NCI-H460 (cell line): ENCODE measurements at places on chromosomes 3 and 15.

DNA sequence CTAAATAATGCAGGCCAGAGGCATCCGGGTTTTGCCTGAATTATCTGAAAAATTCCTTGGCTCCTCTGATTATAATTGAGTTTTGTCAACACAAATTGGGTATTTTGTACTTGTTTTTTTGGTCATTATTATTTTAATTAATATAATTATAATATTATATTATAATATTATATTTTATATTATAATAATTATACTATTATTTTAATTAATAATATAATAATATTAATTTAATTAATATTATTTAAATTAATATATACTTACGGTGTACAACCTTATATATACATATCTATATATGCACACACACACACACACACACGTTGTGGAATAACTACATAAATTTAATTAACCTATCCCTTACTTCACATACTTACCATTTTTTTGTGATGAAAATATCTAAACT lies 73.5 kb downstream of the RYR3 start:
- no peak for DNase-seq

GRCh38 chr15:67201136-67201535 lies 53.3 kb downstream of the AAGAB start:
- DNase-seq: no peak

DNA sequence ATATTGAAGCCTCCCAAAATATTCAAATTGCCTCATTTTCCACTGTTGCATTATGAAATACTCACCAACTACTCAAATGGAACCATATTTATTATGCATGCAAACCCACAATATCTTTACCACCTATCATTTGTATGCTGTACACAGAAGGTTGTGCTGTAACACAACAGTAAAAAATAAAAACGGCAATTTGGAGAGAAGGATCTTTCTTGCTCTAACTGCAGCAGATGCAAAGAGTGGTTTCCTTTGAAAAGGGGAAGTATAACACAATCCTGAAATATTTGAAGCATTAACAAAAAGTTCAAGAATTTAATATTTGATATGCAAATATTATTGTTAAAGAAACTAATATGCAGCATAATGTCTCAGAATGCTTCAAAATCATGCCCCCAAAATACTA lies 244.5 kb upstream of the SUCLG2 start:
- DNase-seq: no peak

- DNase-seq: no peak
Observed at GRCh38 chr15:38975282-38975990, 410.8 kb upstream of the RASGRP1 start.

DNA sequence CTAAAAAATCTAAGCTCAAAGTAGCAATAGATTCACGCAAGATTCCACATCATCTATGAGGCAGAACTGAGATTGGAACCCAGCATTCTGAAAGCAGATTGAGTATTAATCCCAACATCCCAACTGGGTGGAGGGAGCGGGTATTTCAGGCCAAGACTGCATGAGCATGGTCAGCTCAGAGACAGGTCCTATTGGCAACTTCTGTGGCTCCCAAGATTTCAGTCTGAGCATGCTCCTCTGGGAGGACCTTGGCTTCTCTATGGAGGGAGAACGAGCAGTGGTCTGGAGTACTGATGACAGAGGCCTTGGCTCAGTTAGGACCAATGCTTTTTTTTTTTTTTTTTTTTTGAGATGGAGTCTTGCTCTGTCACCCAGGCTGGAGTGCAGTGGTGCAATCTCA lies 4.0 kb upstream of the ITGA11 start:
- no peak for DNase-seq

DNA sequence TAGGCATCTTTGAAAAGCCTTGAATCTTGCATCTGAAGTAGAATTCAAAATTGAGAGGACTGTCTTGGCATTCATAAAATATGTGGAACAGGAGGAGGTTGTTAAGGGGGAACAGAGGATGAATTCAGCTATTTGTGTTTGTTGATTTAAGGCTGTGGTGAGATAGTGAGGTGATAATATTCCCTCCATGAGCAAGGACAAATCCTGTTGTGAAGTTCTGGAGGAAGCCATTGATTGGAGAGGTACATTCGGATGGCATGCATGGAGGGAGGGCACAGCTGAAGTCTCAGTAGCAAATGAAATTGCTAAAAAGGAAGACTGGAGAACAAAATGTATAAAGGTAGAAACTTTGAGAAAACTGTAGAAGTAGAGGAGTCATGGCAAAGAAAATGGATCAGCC lies 443.8 kb downstream of the NLGN1 start:
- DNase-seq: no peak

DNA sequence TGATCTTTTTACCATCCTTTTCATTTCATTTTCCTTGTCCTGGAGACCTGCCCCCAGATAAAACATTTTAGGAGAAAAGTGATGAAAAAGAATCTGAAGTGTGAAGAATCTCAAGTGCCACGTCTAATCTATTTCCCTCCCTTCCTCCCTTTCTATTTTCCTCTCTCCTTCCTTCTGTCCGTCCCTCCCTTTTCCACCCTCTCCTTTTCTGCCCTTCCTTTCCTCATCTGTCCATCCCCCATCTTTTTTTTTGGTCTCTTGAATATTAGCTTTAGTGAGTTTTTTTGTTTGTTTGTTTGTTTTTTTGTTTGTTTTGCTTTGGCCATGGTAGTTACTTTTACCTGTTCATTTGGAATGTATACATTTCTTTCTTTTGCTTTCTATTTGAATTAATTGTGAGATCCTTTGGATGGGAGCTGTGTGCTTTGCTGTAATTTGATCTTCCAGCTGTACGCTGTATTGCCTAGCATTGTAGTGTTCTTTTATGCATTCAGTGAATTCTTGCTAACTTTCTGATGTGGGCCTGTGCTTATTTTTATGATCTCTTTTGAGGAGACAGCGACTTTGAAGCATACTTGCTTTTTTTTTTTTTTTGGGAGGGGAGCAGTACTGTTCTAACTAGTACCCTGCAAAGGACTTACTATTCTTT lies 19.2 kb downstream of the CDIN1 start:
- DNase-seq: no peak

GRCh38 chr3:180409883-180410282 lies 192.1 kb upstream of the TTC14 start:
- no peak for DNase-seq

DNA sequence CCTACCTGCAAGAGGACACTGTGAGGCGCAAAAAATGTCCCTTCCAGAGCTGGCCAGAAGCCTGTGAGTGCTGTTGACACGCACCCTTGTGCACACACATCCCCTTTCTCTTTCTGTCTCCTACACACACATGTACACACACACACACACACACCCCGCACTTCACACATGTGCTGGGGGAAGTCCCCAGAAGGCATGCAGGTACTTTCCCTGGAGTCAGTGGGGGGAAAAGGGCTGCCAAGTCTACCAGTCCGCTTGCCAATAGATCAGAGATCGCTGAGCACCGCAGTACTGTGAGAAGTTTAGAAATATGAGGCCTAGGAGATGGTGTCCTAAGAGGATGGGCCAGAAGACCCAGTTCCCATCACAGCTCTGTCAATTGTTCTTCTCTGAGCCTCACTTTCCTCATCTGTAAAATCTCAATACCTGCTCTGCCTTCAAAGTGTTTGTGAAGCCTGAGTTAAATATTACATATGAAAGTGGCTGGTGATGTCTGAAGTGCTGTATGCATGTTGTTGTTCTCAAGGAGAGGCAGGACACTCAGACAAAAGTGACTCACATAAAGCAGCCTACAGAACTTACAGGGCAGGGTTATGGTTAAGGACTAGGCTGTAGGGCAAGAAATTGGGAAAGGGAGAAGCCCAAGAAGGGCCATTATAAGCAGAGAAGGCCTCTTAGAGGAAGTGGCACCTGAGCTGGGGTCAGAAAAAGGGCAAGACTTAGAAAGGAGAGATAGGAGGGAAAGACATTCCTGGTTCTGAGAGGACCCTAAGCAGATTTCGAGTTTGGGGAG lies 6.8 kb downstream of the IL17RE start:
- no peak for DNase-seq

DNA sequence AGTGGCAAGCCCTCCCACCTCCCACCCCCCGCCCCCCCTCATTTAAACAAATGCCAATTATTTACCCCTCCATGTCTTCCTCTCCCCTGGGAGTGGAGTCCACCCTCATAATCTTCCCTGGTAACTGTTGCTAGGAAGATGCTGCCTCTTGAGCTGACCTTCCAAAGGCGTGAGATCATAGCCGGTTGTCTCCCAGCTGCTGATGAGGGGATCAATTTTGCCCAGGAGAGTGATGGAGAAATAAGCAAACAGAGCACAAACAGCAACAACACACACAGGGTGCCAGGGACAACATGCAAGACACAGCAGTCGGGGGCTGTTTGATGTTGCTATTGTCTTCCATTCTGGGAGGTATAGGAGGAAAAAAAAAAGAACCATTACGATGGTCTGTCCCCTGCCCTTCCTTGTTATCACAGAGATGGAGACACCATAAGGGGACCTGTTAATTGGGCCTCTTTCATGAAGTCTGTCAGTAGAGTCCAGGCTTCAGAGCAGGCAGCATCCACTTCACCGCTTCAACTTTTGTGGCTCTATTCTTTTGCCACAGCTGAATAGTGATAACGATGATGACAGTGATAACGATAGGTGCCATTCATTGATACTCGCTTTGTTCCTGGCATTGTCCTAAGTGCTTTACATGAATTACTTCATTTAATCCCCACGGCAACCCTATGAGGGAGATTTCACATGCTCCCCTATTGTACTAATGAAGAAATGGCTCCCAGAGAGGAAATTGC lies 76.9 kb upstream of the RGMA start:
- no peak for DNase-seq

- no peak for DNase-seq
Observed at GRCh38 chr3:147369231-147369630, 37.1 kb downstream of the ZIC4 start.

DNA sequence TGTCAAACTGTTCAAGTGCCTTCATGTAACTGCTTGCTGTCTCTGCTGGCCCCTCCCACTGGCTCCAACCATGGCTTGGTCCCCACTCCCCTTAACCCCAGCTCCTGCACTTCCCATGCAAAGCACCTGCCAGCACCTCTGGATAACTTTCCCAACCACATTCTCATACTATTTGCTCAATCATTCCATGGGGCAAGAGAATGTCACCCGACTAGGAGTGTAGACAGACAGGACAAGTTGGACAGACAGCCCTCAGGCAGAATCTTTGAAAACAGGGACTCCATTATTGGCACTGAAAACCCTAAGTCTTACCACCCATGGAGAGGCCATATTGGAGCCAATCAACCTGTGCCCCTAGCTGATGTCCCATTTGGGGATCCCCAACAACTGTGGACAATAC lies 246.5 kb downstream of the RPLP1 start:
- no peak for DNase-seq

GRCh38 chr3:49799761-49800160 lies at the start of gene CDHR4:
TSS of gene CDHR4 (minus strand) at chr3:49799873. CDS start at chr3:49799812, 61 bp downstream.
- no peak for DNase-seq

GRCh38 chr15:31341071-31341470 lies 14.4 kb downstream of the KLF13 start:
- no peak for DNase-seq

- no peak for DNase-seq
Observed at GRCh38 chr3:127951276-127951675, 36.2 kb downstream of the KBTBD12 start.

GRCh38 chr3:41102053-41102556 lies 97.2 kb upstream of the CTNNB1 start:
- no peak for DNase-seq

DNA sequence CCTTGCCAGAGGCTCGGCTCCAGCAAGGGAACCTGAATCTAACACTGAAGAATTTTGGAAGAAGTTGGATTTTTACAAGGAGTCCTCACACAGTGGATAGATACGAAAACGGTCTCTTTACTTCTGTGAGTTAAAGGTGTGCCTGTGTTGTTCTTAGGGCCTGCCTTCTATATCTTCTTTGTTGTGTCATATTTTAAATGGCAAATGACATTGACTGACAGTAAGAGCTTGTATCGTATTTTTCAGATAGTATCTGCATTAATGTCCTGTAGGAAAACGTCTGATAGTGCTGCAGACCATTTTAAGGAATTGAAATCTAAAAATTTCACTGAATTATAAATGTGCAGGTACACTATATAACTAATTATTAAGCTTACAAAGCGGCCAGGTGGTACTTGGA lies 56.3 kb downstream of the PTPRG start:
- no peak for DNase-seq

GRCh38 chr3:153357436-153357835 lies 195.4 kb downstream of the RAP2B start:
- DNase-seq: no peak

- no peak for DNase-seq
Observed at GRCh38 chr15:87633525-87633924, 623.0 kb downstream of the NTRK3 start.

- DNase-seq: no peak
Observed at GRCh38 chr3:50978991-50979667, 304.4 kb downstream of the DOCK3 start.

GRCh38 chr15:65249641-65250040 lies 37.0 kb downstream of the PARP16 start:
- DNase-seq: no peak

GRCh38 chr3:46065294-46065705 lies 38.0 kb upstream of the XCR1 start:
- DNase-seq: no peak

GRCh38 chr3:142468456-142468855 lies 20.6 kb upstream of the XRN1 start:
- no peak for DNase-seq

DNA sequence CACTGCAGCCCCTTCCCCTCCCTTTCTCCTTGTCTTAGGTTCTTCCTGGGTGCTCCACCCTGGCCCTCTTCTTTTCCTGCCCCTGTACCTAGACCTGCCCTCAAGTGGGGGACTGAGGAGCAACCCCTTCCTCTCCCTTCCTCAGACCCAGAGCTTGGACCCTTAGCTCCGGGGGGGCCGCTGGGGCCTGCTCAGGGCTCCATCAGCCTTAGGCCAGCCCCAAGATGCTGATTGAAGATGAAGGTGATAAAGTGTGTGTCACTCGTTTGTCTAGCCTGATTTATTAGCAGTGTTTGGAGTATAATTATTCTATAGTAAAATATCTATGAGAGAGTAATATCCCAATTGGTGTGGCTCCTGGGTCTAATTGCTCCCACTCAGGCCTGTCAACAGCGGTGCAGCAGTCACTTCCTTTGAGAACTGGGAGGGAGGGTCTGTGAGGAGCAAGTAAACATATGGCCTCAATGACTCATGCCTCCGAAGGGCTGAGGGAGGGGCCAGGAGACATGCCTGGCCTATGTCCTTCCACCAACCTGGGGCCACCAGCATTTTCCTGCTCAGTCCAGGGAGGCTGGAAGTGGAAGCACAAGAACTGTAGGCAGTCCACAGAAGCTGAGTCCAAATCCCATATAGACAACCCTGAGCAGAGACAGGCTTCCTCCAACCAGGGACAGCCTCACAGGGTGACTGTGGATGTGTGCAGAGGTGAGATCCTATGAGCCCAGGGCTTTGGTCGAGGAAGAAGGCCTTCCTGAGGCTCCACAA lies 123.2 kb downstream of the DNAJB8 start:
- peak; percentile 8 for DNase-seq

- no peak for DNase-seq
Observed at GRCh38 chr3:190968616-190969015, 106.1 kb upstream of the GMNC start.

- DNase-seq: no peak
Observed at GRCh38 chr15:35690698-35691116, 144.7 kb upstream of the DPH6 start.

GRCh38 chr3:27392950-27393679 lies 23.9 kb upstream of the NEK10 start:
- DNase-seq: no peak
